Activated naive CD4-positive, alpha-beta T cell treated with anti-CD3 and anti-CD28 coated beads, Interleukin-2, amount 10 ng/mL, durations not matched to agents 5 hours and 36 hours (primary cell): ENCODE measurements at places on chromosomes 13 and 19. TPM values are rescaled to one million over a fixed set of nuclear protein-coding genes. Genes with fewer than 3 reads are reported as not detected.

The PNMA8C gene
- total RNA-seq: not detected

The ZNF844 gene
- 3.9 TPM for total RNA-seq

The ERICH6B gene
- total RNA-seq: not detected

The KLK5 gene
- not detected for total RNA-seq
